ENCODE measurements at places on chromosomes 5 and 9.

GRCh38 chr9:135887585-135888050, 19.7 kb downstream of the CAMSAP1 start:
- ATAC-seq, result peak; percentile 6

GRCh38 chr5:118956727-118957126, 31.6 kb downstream of the DTWD2 start:
- ATAC-seq, result peak; percentile 55

- ATAC-seq, result no peak
Measured at GRCh38 chr5:156920861-156921431, 42.1 kb downstream of the TIMD4 start.

DNA sequence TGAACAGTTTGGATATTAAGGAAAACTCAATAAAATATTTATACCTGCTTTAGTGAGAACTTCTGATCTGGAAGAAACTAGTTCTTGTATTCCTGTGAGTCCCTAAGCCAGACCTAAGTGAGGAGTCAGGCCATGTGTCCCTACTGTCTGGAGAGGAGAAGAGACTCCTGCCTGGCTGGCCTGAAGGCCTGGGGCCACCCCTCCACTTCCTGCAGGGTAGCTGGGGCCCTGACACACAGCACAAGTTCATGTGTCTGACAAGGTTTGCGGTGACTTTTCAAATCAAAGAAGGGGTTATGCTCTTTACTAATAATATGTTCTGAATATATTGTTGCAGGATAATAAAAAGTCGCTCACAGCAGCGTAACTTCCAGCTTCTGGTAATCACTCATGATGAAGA, 16.1 kb upstream of the IL13 start:
- no peak for ATAC-seq

GRCh38 chr5:150895431-150896428, 9.1 kb downstream of the ZNF300 start:
- ATAC-seq, result no peak

DNA sequence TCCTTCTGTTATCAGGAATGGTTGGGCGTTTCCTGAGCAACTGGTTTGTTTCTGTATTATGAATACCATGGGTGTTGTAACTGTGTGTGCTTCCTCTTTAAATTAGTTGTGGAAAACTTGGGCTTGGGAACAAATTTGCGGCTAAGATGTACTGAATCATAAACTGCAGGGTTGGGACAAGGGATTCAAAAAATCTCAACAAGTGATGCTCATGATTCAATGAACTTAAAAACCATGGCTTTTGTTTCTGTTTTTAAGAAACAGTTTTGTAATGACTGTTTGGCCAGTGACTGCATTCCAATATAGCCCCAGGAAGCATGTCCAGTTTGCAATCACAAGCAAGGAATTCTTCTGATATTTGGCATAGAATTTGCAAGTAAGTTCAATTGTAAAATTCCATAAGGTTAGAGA, 657.5 kb upstream of the WWC1 start:
- ATAC-seq, result no peak

DNA sequence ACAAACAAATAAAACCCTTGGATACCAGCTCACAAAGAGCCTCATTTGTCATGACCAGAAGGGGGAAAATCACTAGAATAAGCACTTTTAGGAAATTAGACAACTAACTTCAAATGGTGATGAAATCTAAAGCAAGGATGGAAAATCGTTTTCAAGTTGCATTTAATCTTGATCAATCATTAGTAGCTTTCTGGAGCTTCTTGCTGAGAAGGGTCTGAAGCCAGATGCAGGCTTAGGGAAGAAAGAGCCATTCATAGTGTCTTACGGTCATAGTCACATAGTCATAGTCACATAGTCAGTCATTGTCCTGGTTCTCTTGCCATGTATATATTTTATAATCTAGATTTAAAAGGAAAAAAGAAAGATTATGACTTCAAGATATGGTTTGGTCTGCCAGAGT, 610.5 kb downstream of the ACTL7B start:
- no peak for ATAC-seq

GRCh38 chr9:3708751-3709150, 182.9 kb upstream of the RFX3 start:
- no peak for ATAC-seq

GRCh38 chr5:469752-470483, 26.9 kb downstream of the EXOC3 start:
- ATAC-seq, result no peak

GRCh38 chr5:22938362-22938761, 85.2 kb upstream of the CDH12 start:
- ATAC-seq, result no peak

DNA sequence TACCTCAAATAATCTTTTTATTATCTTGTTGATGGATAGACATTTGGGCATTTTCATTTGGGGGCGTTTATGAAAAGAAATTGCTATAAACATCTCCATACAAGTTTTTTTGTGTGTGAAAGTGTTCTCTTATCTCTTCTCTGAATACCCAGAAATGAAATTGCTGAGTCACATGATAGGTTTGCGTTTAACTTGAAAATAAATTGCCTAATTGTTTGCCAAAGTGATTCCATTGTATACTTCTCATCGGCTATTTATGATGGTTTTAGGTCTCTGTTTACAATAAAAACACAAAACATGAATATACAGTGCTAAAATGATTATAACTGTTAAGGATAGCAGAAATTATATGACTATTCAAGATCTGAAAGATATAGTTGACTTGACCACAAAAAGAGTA, 361.7 kb downstream of the TAF11L14 start:
- no peak for ATAC-seq

- no peak for ATAC-seq
Measured at GRCh38 chr5:57111993-57112392, 61.9 kb upstream of the GPBP1 start.

DNA sequence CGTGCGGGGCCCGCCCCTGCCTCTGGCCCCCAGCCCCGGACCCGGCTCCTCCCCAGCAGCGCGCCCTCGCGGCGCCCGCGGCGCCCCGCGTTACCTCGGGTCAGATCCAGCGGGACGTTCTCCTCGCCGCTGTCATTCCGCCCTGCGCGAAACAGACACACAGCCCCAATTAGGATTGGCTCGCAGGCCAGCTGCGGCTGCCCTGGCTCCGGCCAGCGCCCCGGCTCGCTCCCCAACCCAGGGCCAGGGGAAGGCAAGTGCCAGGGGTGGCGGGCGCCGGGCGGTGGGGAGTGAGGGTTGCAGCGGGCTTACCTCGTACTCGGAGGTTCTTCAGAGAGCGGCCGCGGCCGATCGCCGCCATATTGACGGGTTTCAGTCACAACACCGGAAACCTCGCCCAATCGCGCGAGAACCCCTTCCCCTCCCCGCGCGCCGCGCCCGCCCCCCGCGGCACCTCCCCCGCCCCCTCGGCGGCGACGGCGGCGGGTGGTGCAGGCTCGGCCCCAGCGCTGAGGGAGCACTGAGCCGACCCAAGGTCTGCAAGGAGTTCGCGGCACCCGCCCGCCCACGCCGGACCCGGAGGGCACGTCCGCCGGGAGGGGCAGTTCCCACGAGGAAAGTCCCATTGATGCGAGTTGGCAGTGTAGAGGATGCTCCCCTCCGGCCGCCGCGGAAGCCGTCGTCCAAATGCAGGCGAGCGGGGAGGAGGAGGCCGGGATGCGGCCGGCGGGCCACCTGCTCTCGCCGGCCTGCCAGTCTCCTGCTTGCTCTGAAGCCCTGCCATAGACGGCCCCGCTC, at the start of gene RICTOR:
Gene RICTOR (minus strand): TSS at position 383 of the 798 bp plus-strand sequence. CDS start 22 bp downstream, at position 361.
- ATAC-seq, result peak; percentile 90

DNA sequence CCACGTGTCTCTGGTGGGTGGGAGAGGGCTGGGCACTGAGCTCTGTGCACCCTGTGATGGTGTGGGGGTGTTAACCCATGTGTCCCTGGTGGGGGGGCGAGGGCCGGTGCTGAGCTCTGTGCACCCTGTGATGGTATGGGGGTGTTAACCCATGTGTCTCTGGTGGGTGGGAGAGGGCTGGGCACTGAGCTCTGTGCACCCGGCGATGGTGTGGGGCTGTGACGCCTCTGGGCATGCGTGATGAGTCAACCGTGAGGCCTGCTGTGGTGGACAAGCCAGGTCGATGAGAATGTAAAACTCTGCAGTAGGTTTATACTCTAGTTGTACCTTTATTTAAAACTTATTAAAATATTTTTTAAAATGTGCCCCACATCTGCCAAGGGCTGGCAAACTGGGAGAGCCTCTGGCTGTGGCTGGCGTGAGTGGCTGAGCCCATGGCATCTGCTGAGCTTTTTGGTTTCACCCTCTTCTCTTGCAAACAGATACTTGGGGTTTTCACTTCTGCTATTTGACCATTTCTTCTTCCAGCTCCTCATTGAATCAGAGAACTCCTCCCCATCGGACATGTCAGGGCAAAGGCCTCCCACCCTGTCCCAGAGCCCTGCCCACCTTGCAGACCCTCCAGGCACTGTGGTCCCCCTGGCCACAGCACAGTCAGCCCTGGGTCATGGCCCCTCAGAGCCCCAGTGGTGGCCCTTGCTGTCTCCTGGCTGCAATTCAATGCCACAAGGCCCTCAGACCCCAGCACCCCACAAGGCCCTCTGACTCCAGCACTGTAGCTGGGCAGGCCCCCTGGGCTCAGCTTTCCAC, 18.5 kb upstream of the EXOC3 start:
- ATAC-seq, result no peak

DNA sequence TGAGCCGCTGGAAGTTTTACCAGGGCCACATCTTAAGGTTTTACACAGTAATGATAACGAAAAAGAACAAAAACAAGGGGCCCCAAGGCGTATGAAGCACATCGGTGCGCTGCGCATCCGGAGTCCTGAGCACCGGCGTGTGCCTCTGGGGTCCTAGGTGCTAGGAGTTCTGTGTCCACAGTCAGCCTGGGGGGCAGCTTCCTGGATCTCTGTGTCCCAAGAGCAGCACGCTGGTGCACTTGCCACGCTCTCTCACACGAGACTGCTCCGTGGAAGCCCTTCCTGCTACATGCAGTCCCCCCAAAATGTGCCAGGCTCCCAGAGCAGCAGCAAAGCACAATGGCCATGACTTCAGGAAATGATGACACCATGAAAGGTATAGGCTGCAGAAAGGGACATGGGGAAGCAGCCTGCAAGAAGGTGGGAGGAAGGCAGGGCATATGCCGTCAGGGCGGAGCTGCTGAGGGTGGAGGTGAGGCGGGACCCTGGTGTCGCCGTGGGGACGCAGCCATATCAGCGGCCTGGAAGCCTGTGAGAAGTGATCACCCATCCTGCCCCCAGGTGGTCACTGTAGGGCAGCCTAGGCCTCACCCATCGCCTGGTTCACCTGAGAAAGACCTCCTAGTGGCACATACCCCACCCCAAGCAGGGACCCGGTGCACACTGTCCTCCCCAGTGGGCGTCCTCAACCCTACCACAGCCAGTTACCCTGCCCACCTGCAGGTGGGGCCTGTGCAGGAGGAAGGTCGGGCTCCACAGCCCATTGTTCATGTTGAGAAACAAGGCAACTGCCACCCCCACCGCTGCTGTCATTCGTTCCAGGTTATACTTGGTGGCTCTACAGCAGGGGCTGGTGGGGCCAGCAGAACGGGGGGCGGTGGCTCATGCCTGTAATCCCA, 23.6 kb upstream of the SLC6A3 start:
- ATAC-seq, result no peak

- no peak for ATAC-seq
Measured at GRCh38 chr9:104903609-104904008, 24.3 kb downstream of the ABCA1 start.

DNA sequence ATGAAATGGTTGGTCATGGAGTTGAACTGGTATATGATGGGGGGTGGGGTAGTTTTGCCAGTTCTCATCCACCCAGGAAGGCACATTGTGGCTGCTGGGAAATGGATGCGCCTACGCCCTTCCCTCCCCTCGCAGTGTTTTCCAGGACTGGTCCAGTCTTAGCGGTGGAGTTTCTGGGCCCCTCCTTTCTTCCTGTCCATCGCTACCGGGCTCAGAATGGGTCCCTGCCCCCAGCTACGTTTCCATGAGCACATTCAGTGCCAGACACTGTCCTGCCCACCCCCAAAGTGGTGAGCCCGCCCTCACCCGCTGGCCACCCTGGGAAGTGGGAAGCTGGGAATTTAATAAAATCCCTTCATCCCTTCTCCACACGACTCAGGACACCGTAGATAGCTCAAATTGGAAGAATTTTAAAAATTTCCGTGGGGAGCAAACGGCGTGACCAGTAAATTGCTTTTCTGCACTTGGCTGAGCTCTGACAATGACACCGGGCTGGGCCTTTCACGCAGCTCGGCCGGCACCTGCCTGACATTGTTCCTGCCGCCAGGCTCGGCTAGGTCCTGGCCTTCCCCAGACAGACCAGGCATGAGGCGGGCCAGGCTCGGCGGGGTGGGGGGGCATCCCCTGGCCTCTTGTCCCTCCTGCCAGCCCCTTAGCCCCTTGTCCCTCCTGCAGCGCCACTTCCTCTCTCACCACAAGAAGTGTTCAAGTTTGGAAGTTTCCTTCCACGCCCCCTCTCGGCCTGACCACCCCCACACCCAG, 3.6 kb downstream of the FGF18 start:
- ATAC-seq, result no peak

DNA sequence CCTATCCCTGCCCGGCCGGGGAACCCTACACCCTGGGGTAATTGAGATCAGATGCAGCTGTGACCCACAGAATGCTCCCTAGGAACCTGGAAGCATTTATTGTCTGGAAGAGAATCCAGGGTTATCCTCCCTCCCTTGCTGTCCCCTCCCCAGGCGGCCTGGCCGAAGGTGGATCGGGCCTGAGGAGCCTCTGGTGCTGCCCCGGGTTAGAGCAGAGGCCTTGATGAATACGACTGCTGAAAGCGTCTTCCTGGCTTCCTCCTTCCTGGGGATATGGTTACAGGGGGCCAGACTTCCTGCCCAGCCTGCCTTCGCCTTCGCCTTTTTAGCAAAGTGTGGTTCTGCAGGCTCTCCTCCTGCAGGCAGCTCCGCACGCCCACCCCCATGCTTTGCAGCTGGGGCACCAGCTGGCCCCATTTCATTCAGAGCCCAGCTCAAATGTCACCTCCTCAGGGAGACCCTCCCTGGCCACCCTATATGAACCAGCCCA, 22.5 kb upstream of the PTGS1 start:
- no peak for ATAC-seq

DNA sequence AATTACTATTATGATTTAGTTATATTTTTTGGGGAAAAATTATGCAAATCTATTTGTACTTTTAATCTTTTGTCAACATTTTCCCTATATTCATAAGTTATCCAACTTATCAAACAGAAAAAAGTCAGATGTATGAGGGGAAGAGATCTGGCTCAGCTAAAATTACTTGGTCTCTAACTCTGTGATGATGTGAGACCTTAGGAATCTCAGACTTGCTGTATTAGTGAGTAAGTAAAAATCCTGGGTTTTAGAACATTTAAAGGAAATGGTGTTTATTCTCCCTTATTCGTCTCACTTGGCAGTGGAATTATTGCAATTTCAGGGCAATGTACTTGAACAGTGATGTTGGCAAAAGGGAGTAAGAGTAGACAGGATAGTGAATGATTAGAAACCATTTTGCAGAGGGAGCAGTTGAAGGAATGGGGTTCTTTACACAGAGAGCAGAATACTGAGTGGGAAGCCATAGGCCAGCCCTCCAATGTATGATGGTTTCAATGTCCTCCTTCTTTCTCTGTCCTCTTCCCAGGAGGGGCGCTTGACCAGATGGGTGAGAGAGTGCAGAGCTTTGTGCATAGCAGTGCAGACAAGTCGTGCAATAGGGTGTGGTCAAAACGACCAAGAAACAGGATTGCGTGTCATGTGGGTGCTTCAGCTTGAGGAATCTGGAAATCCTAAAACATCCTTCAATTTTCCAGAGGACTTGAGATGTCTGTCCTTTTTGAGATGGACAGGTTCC, 91.7 kb downstream of the TENT4A start:
- no peak for ATAC-seq

GRCh38 chr5:63154476-63155309, 576.1 kb downstream of the LRRC70 start:
- ATAC-seq, result no peak

GRCh38 chr5:1312206-1312605, 17.3 kb upstream of the TERT start:
- ATAC-seq, result no peak
